ENCODE measurements at places on chromosomes 2 and 18.
A peak's percentile ranks its signal among the peaks of the same experiment; 100 is the strongest.

- DNase-seq: peak; percentile 29
These were observed 568 bp downstream of the ARL5A start for GRCh38 chr2:151827564-151828142.

DNA sequence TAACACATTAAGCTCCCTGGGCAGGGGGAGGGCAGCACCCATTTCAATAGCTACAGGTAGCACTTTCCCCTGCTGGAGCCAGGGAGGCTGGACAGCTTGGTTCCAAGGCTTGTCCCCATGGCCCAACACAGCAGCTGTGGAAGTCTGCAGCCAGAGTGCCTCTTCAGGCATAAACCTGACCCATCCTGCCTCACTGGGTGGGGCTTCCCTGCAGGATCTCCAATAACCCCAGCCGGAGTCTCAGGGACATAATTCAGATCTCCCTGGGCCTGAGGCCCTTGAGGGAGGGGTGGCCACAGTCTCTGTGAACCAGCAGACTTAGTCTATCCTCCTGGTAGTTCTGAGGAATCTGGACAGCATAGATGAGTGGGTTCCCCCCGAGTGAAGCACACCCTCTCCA, 1001.9 kb upstream of the CHAC2 start:
- no peak for DNase-seq

- DNase-seq: peak; percentile 82
These were observed 48.8 kb downstream of the ADNP2 start for GRCh38 chr18:80157708-80158343.

GRCh38 chr2:128162266-128162665, 71.3 kb downstream of the UGGT1 start:
- DNase-seq: no peak

DNA sequence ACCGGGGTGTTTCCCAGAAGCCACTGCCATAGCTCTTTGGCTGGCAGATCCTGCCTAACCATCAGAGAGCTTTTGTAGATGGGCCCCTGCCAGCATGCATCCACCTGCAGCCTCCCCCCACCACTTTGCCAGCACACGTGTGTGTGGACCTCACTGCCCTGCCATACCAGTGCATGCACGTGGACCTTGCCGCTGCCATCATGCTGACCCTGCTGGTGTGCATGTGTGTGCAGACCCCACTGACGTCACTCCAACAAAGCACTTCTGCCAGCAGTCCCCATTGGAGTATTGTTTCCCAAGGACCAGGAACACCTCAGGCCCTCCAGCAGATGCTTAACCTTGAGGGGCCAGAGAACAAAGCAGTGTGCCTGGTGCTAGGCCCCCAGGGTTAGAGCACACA, 71.4 kb downstream of the STRADB start:
- DNase-seq: no peak

- no peak for DNase-seq
These were observed 69.2 kb downstream of the PDCL3 start for GRCh38 chr2:100632037-100632436.

- no peak for DNase-seq
These were observed 34.6 kb upstream of the IL37 start for GRCh38 chr2:112876257-112876970.

DNA sequence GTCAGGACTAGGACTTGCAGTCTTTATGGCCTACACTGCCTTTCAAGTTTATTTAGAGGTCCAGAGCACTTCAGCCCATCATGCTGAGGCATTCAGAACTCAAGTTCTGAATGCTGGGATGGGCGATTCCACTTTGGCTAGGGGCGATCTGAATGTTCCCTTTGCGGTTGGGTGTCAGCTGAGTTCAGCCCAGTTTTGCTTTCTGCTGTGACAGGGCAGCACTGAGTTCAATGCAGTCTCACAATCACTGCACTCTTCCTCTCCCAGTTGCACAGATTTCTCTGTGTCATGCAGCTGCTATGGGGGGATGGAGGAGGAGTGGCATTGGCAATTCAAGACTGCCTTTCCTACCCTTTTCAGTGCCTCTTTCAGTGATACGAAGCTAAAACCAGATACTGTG, 1232.0 kb upstream of the FAM98A start:
- DNase-seq: no peak

- DNase-seq: no peak
These were observed 111.1 kb upstream of the B3GNT2 start for GRCh38 chr2:62084801-62085200.

DNA sequence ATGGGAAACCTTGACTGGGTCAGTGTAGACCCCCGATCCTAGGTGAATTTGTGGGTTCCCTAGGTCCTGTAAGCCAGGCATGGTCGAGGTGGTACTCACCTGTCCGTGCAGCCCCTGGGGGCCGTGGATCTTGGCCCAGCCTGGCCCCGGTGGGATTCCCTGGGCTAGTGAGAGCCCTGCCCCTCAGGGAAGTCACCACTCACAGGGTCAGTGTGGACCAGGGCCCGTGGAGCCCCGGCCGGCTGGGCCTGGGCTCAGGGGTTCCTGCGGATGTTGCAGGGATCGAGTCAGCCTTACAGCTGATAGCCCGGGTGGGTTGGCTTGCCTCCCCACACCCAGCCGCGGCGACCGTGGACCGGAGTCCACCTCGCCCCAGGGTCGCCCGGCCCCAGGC, 528 bp downstream of the ATG9A start:
- DNase-seq: no peak

GRCh38 chr2:120520929-120521912, 175.3 kb downstream of the INHBB start:
- DNase-seq: peak; percentile 47

GRCh38 chr2:233023761-233024410, 8.6 kb upstream of the NEU2 start:
- DNase-seq: no peak

DNA sequence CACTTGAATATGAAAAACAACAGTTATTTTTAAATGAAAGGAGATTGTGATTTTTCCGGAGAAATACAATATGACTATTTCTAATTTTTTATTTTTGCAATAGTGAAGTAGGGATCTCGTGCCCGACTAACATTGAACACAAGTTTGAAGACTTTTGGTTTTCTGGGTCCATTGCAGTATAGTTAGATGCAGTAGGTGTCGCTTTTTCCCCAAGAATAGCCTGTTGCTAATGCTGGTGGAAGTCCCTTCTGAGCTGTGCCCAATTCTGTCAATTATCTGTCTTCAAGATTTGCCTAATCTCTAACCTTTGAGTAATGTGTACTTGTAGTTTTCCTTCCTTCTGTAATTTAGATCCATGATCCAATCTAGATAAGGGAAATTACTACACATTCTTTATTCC, 36.5 kb downstream of the SEMA4F start:
- peak; percentile 80 for DNase-seq

GRCh38 chr18:76426737-76427305, 68.2 kb downstream of the ZNF516 start:
- DNase-seq: no peak

- no peak for DNase-seq
These were observed 99.3 kb upstream of the FN1 start for GRCh38 chr2:215535125-215535668.

- no peak for DNase-seq
These were observed 41.2 kb downstream of the CCDC68 start for GRCh38 chr18:54918060-54918459.

- peak; percentile 73 for DNase-seq
These were observed 121.9 kb downstream of the HDAC4 start for GRCh38 chr2:239278941-239279365.

DNA sequence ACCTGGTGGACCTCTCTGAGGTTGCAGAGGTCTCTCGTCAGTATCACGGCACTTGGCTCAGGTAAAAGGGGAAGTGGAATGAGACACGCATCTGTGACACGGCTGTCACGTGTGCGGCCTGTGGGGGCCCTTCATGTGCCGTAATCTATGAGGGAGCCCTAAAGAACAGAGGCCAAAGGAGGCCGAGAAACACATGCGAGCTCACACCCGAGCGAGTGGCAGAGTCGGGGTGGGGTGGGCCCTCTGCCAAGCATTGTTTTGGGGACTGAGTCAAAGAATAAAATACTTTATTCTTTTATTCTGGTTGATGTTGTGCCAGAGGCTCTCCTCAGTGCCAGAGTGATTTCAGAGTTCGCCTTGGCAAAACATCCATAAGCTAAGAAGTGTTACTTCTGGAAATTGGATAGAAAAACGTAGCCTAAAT, 43.3 kb downstream of the PLB1 start:
- DNase-seq: peak; percentile 41

All from cardiac fibroblast (primary cell).